Activated CD4-positive, alpha-beta T cell treated with anti-CD3 and anti-CD28 coated beads, Interleukin-2, amount 50 U/mL, for 24 hours (primary cell): ENCODE measurements at places on chromosomes 3 and 15.

DNA sequence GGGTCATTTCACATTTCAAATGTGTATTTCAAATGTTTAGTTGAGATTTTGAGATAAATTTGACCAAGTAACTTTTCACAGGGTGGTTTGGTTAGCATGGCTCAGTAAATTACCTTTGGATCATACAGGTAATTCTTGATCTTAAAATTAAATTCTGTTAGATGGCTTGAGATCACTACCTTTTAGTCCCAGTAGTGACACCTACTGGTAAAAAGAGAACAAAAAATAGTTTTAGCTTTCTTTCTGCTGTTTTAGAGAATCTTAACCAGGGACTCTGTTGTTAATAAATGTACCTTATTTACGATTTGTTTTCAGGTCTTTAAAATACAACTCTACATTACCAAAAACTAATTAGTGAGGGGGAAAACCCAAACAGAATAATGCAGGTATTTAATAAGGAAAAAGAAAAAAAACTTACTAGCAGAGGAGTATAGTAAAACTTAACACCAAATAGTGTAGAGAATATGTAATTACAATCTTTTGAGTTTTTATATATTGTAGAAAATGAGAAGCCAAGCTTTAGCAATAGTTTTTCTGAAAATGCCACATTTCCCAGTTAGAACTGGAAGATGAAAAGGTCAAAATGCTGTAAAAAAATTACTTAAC lies 620.3 kb upstream of the AGTR1 start:
- no peak for DNase-seq

- no peak for DNase-seq
Observed at GRCh38 chr15:100345438-100345837, 3.7 kb upstream of the ADAMTS17 start.

DNA sequence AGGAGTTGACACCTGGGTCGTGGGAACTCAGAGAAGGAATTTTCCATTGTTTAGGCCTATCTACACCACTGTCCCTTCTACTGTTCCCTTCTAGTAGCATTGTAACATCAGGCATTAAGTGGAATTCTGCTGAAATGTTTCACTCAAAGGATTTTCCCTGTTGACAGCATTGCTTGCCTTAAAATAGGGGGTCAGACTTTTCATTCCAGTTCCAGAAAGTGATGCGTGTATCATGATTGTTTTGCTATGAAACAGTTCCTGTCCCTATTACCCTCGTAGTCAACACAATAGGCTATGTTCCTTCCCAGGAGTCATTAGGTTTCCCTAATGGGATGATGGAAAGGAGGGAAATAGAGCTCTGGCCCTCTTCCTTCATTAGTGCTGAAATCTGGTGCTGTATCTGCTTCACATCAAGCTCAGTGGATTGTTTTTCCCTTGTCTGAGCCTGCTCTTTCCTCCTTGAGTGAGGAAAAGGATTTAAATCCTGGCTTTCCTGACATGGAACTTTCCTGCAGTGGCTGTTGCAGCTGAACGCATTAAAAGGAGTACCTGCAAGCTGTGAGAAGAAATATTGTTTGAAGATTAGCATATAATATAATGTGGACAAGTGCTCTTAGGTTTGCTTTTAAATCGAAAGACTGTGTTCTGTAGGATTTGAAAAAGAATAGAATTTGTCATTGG lies 195.9 kb downstream of the KLHL25 start:
- no peak for DNase-seq

DNA sequence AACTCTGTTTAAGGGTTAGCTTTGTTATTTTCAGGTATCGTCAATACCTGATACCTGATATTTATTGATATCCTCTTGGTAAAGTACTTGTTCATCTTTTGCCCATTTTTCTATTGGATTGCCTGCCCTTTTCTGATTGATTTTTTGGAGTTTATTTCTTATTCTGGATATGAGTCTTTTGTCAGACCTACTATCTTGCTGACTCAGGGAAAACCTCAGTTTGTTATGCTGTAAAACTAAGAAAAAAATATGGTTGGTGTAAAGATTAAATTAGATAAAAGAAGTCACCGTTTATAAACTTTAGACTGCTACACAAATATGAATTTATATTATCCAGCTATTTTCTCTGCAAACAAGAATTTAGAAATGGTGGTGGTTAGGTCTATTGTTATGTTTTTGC lies 65.9 kb downstream of the CHRNA7 start:
- DNase-seq = no peak

DNA sequence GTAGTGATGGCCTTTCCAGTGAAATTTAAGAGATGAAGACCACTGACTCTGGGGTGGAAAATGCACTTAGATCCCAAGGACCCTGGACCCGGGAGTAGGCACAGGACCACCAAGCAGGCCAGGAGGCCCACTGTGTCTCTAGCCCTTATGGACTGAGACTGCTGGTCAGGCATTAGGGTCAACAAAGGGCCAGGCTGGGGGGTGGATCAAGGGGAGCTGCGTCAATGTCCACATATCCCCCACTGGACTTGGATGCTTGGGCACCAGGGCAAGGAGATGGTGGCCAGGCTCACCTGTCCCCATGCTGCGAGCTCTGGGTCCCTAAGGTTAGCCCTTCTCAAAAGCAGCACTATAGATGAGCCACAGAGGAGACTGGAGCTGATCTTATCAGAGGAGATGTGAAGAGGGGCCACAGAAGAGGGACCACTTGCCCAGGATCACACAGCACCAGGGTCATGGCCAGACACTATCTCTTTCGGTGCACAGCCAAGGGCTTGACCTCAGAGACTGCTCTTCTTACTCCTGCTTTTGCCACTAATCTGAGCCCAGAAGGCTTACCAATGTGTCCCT lies 14.7 kb downstream of the RAB6B start:
- DNase-seq = no peak

GRCh38 chr3:36695113-36695768 lies 69.1 kb downstream of the DCLK3 start:
- no peak for DNase-seq

GRCh38 chr3:188956839-188957489 lies 214.8 kb upstream of the TPRG1 start:
- no peak for DNase-seq

- no peak for DNase-seq
Observed at GRCh38 chr3:53941184-53941583, 49.5 kb upstream of the SELENOK start.

GRCh38 chr15:39013262-39013661 lies 448.6 kb upstream of the RASGRP1 start:
- no peak for DNase-seq

GRCh38 chr15:89140595-89140994 lies 52.3 kb downstream of the ABHD2 start:
- DNase-seq = no peak

- DNase-seq = no peak
Observed at GRCh38 chr3:143123353-143123984, 3.9 kb downstream of the CHST2 start.

DNA sequence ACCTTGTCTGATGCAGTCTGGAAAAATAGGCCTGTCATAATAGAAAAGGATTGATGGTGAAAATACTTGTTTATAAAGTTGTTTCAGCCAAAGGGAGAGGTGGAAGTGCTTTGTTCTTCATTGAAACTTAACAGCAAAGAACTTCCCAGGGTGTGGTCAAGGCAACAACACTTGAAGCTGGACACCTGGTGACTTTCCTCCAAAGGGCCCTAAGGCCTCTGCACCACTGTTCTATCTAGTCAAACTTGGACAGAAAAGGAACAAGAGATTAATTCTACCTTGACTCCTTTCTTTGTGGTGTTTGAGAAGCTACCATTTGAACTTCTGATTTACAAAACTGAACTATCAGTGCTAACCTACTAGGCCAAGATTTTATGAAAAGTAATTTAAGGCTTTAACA lies 102.0 kb downstream of the CMSS1 start:
- no peak for DNase-seq

DNA sequence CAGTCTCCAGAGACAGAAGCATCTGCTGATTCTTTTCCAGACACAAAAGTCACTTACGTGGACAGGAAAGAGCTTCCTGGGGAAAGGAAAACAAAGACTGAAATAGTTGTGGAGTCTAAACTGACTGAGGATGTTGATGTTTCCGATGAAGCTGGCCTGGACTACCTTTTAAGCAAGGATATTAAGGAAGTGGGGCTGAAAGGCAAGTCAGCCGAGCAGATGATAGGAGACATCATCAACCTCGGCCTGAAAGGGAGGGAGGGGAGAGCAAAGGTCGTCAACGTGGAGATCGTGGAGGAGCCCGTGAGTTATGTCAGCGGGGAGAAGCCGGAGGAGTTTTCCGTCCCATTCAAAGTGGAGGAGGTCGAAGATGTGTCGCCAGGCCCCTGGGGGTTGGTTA lies 25.4 kb downstream of the SYNM start:
- DNase-seq = no peak

GRCh38 chr3:102089239-102089638 lies 239.9 kb downstream of the NFKBIZ start:
- DNase-seq = no peak

- DNase-seq = no peak
Observed at GRCh38 chr3:65894679-65895453, 143.9 kb downstream of the MAGI1 start.

DNA sequence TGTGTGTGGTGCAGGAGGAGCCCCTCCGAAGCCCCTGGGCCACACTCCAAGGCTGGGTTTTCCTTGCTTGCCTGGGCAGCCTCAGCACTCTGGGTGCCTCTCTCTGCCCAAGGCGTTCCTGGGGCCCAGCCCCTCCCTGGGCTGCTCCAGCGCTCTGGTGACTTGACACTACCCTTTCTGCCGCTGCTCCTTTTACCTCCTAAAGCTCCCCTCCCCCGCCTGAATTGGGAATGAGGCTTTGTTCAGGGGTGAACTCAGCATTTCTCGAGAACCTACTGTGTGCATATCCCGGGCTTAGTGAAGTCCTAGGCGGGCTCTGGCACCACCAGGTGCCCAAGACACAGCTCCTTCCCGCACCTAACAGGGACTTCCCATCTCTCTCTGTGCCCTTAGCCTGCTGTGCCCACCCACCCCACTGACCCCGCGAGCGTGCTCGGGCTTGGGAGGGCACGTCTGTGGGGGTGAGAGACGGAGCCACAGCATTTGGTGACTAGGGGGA lies 1.2 kb upstream of the BAHD1 start:
- DNase-seq = no peak

DNA sequence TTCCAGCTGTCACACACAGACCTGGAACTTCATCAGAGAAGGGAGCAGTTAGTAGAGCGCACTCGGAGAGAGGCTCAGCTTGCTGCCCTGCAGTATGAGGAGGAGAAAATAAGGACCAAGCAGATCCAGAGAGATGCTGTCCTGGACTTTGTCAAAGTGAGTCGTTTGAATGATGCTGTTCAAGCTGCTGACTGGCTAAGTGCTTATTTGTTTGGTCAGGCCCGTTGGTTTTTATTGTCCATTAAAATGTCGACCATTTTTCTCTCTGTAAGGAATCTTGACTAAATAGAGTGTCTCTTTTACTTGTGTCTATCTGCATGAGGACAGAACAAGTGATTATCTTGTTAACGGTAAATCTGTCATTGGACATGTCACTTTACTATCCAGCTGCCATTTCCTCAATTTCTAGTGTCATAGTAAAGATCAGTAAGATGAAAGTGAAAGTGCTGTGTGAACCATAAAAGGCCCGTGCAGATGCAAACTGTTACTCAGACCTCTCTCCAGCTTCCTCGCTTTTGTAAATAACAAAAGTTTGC lies 56.9 kb downstream of the LRCH3 start:
- DNase-seq = no peak

GRCh38 chr3:24405057-24405456 lies 89.6 kb downstream of the THRB start:
- DNase-seq = no peak

DNA sequence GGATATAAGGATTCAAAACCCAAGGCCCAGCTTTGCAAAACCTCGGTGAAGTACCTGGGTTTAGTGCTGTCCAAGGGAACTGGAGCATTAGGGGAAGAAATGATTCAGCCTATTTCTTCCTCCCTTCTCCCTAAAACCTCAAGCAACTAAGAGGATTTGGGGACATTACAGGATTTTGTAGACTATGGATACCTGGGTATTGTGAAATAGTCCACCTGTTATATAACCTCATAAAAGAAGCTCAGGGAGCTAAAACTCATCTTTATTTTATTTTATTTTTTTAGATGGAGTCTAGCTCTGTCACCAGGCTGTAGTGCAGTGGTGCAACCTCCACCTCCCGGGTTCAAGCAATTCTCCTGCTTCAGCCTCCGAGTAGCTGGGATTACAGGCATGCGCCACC lies 8.7 kb upstream of the SMCO1 start:
- no peak for DNase-seq

- DNase-seq = no peak
Observed at GRCh38 chr3:171256445-171257250, 203.6 kb downstream of the TNIK start.

DNA sequence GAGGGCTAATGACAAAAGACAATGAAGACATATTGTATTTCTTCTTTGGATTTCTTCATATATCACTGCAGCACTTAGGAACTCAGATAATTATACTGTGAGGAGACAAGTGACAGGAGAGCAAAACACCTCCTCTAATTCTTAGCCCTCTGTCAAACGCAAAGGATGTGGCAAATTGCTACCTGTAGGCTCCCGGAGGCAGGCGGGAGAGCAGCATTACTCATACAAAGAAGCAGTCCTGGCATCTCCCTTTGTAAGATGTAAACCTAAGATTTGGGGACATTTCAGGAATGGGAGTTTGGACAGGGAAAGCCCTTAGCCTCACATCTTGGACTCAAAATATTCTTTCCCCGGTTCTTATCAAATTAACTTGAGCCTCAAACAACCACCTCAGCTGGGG lies 460.8 kb downstream of the SOX2 start:
- DNase-seq = no peak

- DNase-seq = no peak
Observed at GRCh38 chr3:81808900-81809299, 47.5 kb upstream of the GBE1 start.

GRCh38 chr3:188396251-188396650 lies 242.3 kb downstream of the LPP start:
- DNase-seq = no peak

GRCh38 chr3:52240886-52241370 lies 2.0 kb upstream of the TWF2 start:
- DNase-seq = no peak
